ENCODE measurements at places on chromosomes 16 and 17. TPM values are rescaled to one million over a fixed set of nuclear protein-coding genes. Genes with fewer than 3 reads are reported as not detected.

CLEC18C gene
- total RNA-seq, result not detected

LDHD gene
- 0.43 TPM for total RNA-seq

SLC2A4 gene
- total RNA-seq, result 0.15 TPM

PIK3R6 gene
- total RNA-seq, result 0.63 TPM

KRT33B gene
- total RNA-seq, result not detected
